Stimulated activated CD4-positive, alpha-beta T cell treated with anti-CD3 and anti-CD28 coated beads, Interleukin-1b, Interleukin-23, amount 100 ng/mL, for 48 hours (primary cell): ENCODE measurements at places on chromosomes 6 and 20.

DNA sequence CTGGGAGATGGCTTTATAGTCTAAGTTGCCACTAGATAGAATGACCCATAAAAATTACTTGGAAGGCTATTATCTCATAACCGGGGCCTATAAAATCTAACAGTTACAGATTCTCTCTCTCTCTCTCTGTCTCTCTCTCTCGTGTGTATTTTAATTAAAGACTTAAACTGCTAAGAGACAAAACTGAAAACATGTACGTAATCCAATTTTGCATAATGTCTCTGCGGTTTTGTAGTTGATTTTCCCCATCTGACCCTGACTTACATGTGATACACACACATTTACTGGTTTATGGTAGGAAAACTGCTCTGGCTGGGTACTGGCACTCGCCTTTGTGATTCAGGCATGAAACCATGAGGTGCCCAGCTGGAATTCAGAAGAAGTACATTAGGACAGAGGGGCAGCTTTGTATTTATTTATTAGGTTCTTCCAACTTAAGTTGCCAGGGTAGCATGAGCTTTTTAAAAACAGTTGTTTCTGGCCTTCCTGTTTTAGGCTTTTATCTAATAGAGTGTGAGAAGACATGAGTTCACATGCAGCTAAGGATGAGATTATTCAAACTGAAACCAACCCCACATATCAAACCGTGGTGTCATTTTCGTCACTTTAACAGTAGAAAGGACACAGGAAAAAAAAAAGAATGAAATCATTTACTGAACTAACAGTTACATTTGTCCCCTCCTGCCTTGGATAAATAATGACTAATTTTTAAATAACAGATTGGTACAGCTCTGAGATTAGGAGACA, 182.5 kb downstream of the GMPR start:
- DNase-seq = peak; percentile 61

- no peak for DNase-seq
Measured at GRCh38 chr20:44643596-44644229, 7.8 kb downstream of the ADA start.

DNA sequence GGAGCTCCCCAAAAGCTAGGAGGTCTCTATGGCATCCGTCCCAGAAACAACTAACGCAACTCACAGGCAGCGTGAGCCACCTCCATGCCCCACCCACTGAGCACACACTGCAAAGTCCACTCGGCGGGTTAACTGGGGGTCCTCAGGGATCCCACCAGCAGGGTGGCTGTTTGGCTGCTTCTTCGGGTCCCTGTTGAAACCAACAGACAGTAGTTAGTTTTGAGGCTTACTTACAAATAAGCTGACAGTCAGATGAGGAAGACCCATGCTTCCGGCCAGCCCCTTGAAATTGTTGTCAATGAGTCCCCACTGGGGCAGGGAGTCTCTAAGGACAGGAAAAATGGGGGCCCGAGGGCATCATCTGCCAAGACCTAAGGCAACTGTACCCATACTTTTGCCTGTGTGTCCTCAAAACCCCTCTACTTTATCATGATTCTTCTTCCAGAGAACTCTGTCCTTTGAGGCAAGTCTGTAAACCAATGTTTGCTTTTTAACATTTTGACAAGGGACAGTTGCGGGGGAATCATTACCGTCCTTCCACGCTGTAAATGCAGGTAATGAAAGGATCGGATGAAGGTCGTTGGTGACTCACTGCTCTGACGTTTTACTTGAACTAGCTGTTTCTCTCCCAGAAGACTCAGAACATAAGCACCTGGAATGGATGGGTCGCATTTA, 2.2 kb upstream of the PCK1 start:
- no peak for DNase-seq

DNA sequence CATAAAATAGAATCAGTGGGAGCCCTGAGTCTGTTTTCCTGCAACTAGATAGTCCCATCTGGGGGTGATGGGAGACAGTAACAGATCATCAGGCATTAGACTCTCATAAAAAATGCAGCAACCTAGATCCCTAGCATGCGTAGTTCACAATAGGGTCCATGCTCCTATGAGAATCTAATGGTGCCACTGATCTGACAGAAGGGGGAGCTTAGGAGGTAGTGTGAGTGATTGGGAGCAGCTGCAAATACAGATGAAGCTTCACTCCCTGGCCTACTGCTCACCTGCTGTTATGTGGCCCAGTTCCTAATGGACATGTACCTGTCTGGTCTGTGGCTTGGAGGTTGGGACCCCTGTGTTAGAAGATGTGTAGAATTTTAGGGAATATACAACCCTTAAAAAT, 904.5 kb upstream of the EPHA7 start:
- DNase-seq = no peak

- DNase-seq = no peak
Measured at GRCh38 chr6:259316-259715, 33.0 kb upstream of the DUSP22 start.

- peak; percentile 12 for DNase-seq
Measured at GRCh38 chr6:130020073-130020906, 1.9 kb downstream of the L3MBTL3 start.

- DNase-seq = no peak
Measured at GRCh38 chr20:20498076-20498861, 130.4 kb downstream of the INSM1 start.

DNA sequence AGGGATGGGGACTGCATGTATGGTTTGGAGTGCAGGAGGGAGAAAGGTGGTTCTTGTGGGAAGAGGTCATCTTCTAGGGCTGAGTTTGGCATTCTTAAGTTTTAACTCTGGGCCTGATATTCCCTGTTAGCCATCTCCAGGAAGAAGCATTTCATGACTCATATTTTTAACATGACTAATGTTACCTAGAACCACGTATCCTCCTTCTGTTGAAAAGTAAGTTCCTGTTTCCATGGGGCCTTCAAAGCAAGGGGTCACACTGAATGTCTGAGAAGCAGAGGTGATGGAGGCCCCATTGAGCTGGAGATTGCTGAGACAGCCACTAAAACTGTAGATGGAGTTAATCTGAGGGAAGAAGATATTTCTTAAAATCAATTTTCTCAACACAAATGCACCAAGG, 30.2 kb downstream of the FAM229B start:
- no peak for DNase-seq

DNA sequence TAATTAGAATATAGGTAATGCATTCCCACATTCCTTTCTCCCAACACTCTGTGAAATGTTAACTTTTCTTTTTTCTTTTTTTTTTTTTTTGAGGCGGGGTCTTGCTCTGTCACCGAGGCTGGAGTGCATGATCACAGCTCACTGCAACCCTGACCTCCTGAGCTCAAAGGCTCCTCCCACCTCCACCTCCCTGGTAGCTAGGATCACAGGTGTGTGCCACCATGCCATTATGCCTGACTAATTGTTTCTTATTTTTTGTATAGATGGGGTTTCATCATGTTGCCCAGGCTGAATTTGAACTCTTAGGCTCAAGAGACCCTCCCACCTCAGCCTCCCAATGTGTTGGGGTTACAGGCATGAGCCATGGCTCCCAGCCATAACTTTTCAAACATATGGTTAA, 135.7 kb upstream of the SHLD1 start:
- DNase-seq = no peak

GRCh38 chr6:76697585-76697984, 625.1 kb upstream of the IMPG1 start:
- DNase-seq = no peak

DNA sequence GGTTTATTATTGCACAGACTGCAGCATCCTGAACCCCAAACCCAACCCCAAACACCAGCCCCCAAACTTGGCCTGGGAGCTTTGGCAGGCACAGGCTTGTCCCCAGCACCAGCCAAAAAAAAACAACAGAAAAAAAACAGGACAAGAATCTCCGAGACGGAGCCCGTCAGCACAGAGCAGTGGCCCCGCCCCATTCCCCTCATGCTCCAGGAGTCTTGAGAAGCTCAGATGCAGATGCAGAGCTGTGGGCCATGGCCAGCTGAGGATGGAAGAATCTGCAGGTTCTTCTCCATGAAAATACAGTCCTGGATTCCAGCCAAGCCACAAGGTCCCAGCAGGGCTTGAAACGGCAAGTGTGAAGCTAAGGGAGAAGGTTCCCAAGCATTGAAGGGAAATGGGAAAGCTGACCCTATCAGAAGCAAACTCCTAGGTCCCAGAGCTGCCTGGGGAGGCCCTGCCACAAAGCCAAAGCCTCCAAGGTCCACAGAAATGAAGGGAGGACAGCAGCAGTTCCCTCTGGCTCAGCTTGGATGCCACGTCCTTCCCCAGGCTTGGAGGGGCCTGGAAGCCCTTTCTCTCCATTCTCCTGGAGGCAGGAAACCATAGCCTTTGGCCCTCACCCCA, 75.2 kb downstream of the JPH2 start:
- no peak for DNase-seq

DNA sequence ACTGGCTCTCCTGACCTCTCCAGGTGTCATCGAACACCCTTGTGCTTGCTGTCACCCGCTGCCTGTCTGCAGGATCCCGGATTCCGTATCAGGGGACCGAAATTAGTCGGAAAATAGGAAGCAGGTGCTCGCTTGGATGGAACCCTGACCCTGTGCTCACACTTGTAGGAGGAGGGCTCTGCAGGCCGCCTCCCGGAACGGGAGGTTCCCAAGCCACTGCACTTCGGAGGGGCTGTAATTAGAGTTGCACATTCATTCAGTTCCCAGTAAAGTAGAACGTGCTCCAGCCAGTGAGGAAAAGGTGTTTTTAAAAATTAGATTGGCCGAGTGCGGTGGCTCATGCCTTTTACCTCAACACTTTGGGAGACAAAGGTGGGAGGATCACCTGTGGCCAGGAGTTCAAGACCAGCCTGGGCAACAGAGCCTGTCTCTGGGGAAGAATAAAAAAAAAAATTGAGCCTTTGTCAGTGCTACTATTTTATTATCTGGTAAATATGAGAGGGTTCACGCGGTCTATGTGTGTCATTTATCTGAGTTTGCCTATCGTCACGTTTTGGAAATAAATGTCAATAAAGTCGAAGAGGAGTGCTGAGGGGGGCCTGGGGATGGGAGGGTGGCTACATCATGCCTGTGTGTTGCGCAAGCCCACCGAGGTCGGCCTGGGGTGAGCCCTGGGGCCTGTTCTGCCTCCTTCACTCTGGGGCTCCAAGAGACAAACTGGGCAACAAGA, 1.5 kb upstream of the GMEB2 start:
- DNase-seq = peak; percentile 80

GRCh38 chr20:51238675-51239305, 215.9 kb upstream of the KCNG1 start:
- no peak for DNase-seq
